ENCODE measurements at places on chromosomes 12 and 14. TPM values are rescaled to one million over a fixed set of nuclear protein-coding genes. Genes with fewer than 3 reads are reported as not detected.

DNA sequence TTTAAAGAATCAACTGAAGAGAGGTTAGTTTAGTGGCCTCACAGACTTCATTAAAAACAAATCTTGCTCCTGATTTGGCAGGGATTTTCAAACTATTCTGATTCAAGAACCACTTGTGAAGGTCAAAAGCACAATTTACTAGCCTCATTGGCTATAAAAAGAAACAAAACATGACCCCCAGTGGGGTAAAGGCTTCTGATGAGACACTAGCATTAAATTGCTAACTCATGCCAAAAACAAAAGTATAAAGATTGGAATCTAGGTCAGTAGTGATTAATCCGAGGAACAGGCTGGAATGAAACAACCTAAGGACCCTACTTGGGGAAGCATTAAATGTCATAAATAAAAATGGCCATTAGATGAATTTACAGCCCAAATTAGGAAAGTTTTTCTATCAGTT is 312.3 kb downstream of the PAWR start:
- DNase-seq, result no peak

DNA sequence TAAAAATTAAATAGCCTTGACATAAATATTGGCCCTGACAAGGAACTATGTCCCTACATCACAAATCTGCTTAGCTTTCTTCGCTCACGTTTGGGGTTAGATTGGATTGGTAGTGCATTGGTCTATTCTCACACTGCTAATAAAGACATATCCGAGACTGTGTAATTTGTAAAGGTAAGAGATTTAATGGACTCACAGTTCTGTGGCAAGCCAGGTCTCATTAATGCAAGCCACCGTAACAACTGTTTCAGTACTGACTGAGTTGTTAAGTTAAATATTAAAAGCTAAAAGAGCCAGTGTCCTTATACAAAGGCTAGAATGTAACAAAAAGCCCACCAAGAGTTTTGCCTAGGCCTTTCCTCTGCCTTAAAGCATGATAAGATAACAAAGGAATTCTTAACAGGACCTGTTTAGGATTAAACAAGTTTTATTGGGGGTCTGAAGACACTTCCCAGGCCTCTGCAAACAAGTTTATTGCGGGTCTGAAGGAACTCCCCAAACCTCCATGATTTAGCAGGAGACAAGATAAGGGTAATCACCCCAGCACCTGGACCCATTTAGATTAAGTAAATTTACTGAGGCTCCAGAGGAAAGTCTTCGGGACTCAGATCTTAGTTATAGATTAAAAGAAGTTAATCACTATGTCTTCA is 88.2 kb upstream of the PTGDR start:
- no peak for DNase-seq

DNA sequence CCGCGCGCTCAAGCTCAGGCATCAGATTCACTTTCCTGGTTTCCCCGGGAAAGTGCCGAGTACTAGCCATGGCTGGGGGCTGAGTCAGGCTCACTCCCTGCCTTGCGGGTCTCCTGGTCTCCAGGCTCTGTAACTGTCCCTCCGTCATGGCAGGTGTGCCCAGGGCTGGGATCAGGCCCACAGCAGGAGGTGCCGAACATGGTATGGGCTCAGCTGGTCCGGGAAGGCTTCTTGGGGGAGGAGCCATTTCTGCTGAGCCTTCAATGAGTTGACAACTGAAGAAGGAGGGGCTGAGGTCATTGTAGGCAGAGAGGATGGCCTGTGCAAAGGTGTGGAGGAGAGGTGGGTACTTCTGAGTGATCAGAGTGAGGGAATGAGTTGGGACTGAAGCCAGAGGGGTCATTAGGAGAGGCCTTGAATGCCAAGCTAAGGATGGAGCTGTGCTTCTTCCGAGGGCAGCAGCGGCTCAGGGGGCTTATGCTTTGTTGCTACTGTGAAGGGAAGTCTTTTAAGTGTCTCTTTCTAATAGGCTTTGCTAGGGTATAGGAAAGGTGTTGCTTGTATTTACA is 769 bp downstream of the EXOC3L4 start:
- peak; percentile 38 for DNase-seq

DNA sequence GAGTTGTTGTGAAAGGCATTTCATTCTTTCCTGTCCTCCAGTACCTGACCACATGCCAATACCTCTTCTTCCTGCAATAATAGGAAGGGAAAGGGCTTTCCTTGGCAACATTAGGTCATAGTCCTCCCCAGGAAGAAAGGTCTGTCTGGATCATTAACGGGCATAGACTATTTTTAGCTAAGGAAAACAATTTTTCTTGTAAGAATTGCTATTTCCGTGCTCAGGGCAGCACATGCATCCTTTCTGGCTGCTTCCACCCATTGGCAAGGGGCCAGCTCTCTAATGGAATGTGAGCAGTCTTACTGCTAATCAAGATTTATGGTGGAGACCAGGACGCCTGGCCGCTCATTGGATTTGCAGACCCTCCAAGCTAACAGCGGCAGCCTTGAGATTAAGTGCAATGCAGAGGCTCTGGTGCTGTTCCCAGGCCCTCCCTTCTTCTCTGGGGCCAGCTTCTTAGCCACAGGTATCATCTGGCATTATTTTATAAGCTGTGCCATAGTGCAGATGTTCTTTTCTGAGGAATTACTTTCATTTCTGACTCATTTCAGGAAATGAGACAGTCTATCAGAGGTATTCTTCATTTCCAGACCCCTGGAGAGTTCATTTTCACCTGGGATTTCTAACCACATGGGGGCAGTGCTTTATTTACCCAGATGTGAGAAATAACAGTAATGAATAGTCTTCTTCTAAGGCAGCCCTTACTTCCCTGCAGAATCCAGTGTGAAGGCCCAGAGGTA is 52.9 kb downstream of the ANO6 start:
- peak; percentile 81 for DNase-seq

GRCh38 chr14:75003250-75004027 is 718 bp downstream of the EIF2B2 start:
- no peak for DNase-seq

DNA sequence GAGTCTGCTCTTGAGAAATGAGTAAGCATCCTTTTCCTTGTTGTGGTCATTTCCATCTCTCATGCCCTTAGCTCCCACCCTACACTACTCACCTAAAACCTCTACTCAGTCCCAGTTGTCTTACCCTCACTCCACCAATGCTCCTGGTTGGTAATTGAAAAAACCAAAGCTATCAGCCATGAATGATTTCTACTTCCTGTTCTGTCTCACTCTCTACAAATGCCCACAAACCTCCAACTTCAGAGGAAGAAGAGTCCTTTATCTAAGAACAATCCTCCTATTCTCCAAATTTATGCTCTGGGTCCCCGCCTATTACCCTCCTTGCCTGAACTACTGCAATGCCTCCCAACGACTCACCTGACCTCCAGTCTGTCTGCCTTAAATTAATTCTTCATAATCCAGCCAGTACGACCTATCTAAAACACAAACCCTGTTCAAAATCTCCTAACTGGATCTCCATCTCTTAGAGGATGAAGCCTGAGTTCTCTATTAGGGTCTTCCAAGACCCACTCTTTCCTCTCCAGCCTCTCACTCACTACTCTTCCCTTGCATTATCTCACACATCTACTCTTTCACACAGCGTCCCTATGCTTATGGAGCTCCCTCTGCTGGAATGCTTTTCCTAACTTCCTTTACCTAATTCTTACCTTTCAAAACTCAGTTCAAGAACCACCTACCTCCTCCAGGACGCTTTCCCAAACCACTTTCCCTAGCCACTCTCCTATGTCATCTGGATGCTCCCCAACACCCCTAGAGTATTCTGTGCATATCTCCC is 2.2 kb downstream of the DHRS1 start:
- no peak for DNase-seq

The NOS1 gene
- 11.5 TPM for polyA plus RNA-seq

The LRTM2 gene
- 0.13 TPM for polyA plus RNA-seq

The RABGGTA gene
- 29.0 TPM for polyA plus RNA-seq

The RXYLT1 gene
- polyA plus RNA-seq, result 21.5 TPM

The EPYC gene
- 0.13 TPM for polyA plus RNA-seq

The HSPA2 gene
- 27.3 TPM for polyA plus RNA-seq

The ITGB7 gene
- polyA plus RNA-seq, result 9.5 TPM

The GLIPR1L1 gene
- polyA plus RNA-seq, result 0.27 TPM

The SBNO1 gene
- polyA plus RNA-seq, result 18.8 TPM

The WNT1 gene
- polyA plus RNA-seq, result not detected

All from large intestine (tissue), 12 donors.